ENCODE measurements at places on chromosomes 5 and 9.

DNA sequence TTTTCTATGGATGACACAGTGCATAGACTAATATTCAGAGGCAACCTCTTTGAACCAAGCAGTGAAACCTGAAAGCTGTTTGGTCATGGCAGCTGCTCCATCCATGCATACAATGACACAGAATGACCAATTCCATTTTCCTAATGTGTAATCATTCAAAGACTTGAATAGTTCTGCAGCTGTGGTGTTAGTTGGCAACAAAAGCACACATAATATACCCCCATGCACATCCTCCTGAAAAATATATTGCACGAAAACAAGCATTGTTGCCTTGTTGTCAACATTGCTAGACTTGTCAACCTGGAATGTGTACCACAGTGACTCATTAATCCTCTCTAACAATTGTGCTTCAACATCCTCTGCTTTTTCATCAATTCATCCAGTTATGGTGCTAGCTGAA is 71.0 kb upstream of the SEMA6A start:
- no peak overlapping the region for H3K27ac ChIP-seq
- H3K36me3 ChIP-seq = no peaks in the 10 kb centered on the region
- no peak overlapping the region for H3K4me3 ChIP-seq
- no peaks in the 10 kb centered on the region for H3K4me1 ChIP-seq
- DNase-seq = no peak
- no peaks in the 10 kb centered on the region for H3K27me3 ChIP-seq

DNA sequence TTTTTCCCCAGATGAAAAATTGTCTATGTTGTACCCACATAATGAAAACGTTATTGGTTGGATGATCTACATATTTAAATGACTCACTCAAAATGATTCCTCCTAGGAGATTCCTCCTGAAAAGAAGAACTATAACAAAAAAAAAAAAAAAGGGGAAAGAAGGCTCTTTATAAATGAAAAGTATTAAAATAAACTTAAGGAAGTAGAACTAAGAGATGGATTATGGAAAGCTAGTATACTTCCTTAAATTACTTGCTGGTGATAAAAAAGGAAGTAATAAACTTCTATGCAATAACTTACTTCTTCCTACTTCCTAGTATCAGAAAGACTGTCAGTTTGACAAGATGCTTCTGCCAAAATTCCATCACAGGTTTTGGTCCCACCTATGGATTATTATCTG is 1087.7 kb downstream of the CDH12 start:
- no peaks in the 10 kb centered on the region for H3K4me1 ChIP-seq
- no peak for DNase-seq
- H3K36me3 ChIP-seq = no peaks in the 10 kb centered on the region
- H3K4me3 ChIP-seq = no peak overlapping the region

- no peak overlapping the region for H3K27ac ChIP-seq
- H3K27me3 ChIP-seq = no peaks in the 10 kb centered on the region
- H3K36me3 ChIP-seq = no peaks in the 10 kb centered on the region
- H3K4me1 ChIP-seq = no peaks in the 10 kb centered on the region
- DNase-seq = no peak
Measured at GRCh38 chr9:101269591-101270283, 115.1 kb downstream of the BAAT start.

- no peaks in the 10 kb centered on the region for H3K36me3 ChIP-seq
- H3K4me1 ChIP-seq = no peaks in the 10 kb centered on the region
- H3K4me3 ChIP-seq = no peak overlapping the region
Measured at GRCh38 chr5:83387041-83387440, 84.5 kb upstream of the VCAN start.

DNA sequence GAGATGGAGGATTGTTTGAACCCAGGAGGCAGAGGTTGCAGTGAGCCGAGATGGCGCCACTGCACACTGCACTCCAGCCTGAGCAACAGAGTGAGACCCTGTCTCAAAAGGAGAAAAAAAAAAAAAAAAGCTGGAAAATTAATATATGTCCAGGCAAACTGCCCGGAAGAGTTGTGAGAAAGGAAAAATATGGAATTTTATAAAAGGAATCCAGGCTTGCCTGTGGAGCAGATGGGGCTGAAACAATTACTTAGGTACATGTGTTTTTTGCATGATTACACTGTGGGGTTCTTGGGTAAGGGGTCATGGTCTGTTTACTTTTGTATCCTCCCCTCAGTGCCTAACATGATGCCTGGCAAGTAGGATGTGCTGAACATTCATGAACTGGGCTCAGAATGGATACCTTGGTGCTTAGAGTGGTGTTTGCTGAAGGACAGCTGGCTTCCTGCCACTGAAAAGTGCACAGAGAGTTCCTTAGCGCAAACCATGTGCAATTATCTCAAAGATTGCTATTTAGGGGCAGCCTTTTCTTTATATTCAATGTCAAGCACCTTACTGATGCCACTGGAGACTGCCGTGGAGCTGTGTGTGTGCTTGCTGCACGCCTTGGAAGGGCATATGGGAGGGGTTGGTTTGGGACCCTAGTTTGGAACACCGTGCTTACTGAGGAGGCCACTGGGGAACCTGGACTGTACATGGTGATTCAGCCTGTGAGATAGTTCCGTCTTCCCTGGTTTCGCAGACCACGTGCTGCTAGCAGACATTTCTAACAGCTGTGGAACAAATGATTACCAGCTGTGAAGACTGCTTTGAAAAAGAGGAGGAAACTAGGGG is 78.4 kb downstream of the MAP1B start:
- no peaks in the 10 kb centered on the region for H3K27me3 ChIP-seq
- H3K4me3 ChIP-seq = no peak overlapping the region
- H3K4me1 ChIP-seq = peaks cover 23% of the 10 kb centered on the region
- peak; percentile 52 for DNase-seq
- H3K27ac ChIP-seq = peak overlapping the region; percentile 60

DNA sequence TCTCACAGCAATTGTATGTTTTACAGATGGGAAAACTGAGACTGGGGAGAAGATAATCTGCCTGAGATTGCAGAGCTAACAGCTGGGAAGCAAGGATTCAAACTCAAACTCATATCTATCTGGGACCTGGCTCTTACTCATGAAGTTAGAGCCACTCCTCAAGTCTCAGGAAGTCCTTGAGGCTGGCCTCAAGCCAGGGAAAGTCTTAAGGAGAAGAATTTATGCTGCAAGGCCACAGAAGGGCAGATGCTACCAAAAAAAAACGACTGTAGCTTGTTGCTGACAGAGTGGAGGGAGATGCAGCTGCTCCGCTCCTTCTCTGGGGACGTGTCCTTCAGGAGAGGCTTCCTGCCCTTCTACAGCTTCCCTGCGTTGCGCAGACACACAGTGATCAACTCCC is 39.8 kb downstream of the BARHL1 start:
- H3K36me3 ChIP-seq = no peaks in the 10 kb centered on the region
- H3K4me3 ChIP-seq = no peak overlapping the region
- no peak for DNase-seq
- no peaks in the 10 kb centered on the region for H3K4me1 ChIP-seq

GRCh38 chr5:20656262-20656661 is 668.3 kb upstream of the CDH18 start:
- H3K4me1 ChIP-seq = no peaks in the 10 kb centered on the region
- H3K4me3 ChIP-seq = no peak overlapping the region
- no peak overlapping the region for H3K27ac ChIP-seq
- no peak for DNase-seq
- no peaks in the 10 kb centered on the region for H3K36me3 ChIP-seq
- H3K27me3 ChIP-seq = no peaks in the 10 kb centered on the region

GRCh38 chr5:177399997-177400868 is at the start of gene PFN3:
TSS of gene PFN3 (minus strand) at chr5:177400661. CDS start at chr5:177400576, 85 bp downstream.
- DNase-seq = peak; percentile 84
- no peaks in the 10 kb centered on the region for H3K27me3 ChIP-seq

DNA sequence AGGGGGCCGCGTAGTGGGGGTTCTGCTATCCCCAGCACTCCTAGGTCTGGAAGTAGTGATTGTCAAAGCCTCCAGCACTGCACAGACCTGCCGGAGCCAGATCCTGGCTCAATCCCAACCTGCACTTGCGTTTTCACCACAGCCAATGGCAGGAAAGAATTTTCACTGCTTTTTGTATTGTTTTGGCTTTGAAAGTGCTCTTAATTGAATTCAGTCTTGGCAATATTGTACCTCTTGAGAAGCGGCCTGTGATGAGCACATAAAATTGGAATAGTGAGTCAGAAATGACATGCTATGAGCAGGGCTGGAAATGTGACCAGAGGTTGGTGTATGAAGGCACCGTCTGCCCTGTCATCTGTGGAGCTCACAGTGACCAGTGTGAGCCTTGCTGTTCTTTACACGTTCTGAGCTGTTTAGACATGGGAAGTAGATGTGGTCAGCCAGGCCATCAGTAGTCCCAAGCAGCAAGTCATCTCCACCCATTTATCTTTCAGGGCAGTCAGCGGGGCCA is 41.5 kb downstream of the SECISBP2 start:
- DNase-seq = peak; percentile 11
- no peaks in the 10 kb centered on the region for H3K4me1 ChIP-seq
- no peak overlapping the region for H3K27ac ChIP-seq
- no peaks in the 10 kb centered on the region for H3K36me3 ChIP-seq

DNA sequence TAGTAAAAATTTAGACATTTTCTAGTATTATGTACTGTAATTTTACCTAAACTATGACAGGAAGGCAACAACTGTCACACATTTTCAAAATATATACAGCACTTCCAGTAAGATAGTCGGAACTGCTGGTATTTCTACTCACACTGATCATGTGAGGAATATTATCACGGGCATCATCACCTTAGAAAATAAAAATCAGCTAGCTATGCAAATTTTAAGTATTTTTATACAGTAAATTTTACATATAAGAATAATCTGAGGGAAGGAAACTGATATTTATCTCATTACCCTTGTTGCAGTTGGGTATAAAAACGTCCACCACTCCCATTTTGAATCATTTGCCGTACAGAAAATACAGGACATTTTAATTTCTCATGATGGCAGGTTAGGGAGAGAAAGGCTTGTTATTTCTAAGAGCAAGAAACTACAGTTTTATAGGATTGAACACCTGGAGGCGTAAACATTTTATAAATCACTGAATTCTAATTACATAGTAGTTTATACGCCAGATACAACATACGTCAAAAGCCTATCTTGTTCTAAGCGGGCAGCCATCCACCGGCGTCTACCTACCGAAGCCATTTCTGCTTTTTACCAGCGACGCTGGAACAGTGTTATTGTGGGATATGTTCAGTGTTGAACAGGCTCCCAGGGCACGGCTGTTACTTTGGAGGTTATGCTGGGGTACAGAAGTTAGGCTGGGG is 729 bp upstream of the TNPO1 start:
- DNase-seq = no peak
- no peaks in the 10 kb centered on the region for H3K4me1 ChIP-seq
- H3K27ac ChIP-seq = peak overlapping the region; percentile 98

GRCh38 chr5:131272724-131273123 is 8.9 kb downstream of the CDC42SE2 start:
- no peak for DNase-seq
- no peak overlapping the region for H3K4me3 ChIP-seq
- H3K27me3 ChIP-seq = no peaks in the 10 kb centered on the region
- H3K4me1 ChIP-seq = no peaks in the 10 kb centered on the region
- no peaks in the 10 kb centered on the region for H3K36me3 ChIP-seq
- H3K27ac ChIP-seq = no peak overlapping the region

DNA sequence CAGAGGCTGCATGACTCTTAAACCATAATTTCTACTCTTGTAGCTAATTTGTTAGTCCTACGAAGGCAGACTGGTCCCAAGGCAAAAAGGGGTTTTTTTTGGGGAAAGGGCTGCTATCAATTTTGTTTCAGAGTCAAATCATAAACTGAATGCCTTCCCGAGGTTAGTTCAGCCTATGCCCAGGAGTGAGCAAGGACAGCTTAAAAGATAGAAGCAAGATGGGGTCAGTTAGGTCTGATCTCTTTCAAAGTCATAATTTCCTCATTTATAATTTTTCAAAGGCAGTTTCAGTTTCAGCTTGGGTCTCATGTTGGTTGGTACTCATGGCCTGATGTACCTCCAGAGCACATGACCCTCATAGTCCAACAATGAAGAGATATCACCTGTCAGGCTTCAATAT is 7.9 kb upstream of the RXFP3 start:
- DNase-seq = no peak
- no peaks in the 10 kb centered on the region for H3K4me1 ChIP-seq
- no peaks in the 10 kb centered on the region for H3K27me3 ChIP-seq

- peaks cover 13% of the 10 kb centered on the region for H3K4me1 ChIP-seq
- H3K36me3 ChIP-seq = no peaks in the 10 kb centered on the region
- H3K27me3 ChIP-seq = no peaks in the 10 kb centered on the region
- H3K27ac ChIP-seq = no peak overlapping the region
- no peak for DNase-seq
Measured at GRCh38 chr9:126486276-126486675, 127.5 kb upstream of the LMX1B start.

GRCh38 chr5:141878186-141878710 is at the start of gene PCDH1:
TSS of gene PCDH1 (minus strand) at chr5:141878410. CDS start at chr5:141878262, 148 bp downstream.
- no peaks in the 10 kb centered on the region for H3K36me3 ChIP-seq
- peak within 1 kb of the TSS; percentile 63 for H3K4me3 ChIP-seq
- no peak within 1 kb of the TSS for H3K27ac ChIP-seq
- peaks cover 43% of the 10 kb centered on the region for H3K4me1 ChIP-seq

DNA sequence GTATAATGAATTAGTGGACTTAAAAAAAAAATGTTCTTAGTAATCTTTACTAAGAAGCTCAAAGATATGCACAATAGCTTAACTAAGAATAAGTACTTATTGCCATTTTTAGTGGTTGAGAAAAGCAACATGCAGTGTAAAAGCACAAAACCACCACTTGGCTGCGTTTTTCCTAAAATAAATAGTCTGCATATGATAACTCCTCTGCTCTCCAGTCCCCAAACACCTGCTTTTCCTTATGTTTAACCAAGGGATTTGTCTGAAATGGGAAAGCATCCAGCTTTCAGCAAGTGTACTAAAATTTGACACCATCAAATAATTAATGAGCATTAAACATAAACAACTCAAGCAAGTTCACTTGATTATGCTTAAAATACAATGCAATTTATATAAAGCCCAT is 41.4 kb downstream of the PSIP1 start:
- DNase-seq = no peak
- H3K4me3 ChIP-seq = no peak overlapping the region
- no peaks in the 10 kb centered on the region for H3K36me3 ChIP-seq
- no peak overlapping the region for H3K27ac ChIP-seq
- no peaks in the 10 kb centered on the region for H3K4me1 ChIP-seq
- H3K27me3 ChIP-seq = no peaks in the 10 kb centered on the region

DNA sequence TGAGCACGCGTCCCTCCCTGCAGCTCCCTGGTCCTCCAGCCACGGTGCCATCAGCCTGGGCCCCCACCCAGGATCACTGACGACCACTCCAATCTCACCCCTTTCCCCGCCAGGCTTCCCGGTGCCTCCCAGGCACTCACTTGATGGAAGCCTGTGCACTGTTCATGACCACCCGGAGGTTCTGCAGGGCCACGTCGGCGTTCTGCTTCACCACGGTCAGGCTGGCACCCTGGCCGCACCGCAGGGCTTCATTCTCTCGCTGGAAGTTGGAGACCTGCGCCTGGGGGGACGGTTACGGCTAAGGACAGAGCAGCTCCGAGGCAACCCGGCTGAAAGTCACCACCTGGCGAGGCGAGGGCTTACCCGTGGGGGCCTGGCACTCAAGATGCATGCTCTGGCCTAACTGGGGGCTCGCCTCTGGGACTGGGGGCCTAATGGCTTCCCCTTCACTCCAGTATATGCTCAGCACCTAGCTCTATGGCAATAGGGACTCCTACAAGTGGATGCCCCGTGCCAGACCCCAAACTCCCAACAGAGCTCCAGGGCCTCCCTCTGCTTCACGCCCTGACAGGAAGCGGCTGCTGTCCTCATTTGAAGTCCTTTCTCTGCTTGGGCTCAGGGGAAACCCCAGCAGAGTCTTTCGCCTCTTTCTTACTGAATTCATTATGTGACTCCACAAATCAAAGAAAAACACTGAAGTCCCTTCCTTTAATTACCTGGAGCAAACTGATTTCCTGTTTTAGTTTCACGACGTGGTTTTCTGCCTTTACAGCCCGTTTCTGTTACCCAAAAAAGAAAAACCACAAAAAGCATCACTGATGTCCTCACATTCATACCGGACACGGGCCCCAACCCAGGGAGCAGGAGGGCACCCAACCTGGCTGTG is 4.2 kb upstream of the SNAPC4 start:
- no peaks in the 10 kb centered on the region for H3K27me3 ChIP-seq
- no peaks in the 10 kb centered on the region for H3K36me3 ChIP-seq
- H3K27ac ChIP-seq = no peak overlapping the region
